NCI-H1930 (cell line): ENCODE measurements at places on chromosomes 2 and 18.

DNA sequence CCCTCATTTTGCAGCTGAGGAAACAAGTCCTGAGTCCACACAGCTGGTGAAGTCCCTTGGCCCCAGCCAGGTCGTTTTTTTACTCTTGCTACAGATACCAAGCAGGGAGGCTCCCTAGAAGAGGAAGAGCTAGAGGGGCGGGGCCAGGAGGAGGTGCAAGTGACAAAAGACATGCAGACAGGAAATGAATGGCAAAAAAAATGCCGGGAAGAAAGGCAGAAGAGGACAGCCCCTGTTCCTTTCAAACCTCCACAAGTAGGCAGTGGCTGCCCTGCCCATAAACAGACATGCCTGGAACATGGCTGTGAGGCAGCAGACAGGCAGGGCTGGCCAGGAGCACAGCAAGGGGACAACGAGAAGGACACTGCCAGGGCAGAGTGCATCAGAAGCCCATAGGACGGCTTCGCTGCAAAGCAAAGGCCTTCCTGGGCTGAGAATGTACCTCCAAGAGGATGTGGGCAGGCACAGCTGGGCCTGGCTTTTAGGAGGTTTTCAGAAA is 108.7 kb downstream of the ZBTB7C start:
- no peak for DNase-seq

DNA sequence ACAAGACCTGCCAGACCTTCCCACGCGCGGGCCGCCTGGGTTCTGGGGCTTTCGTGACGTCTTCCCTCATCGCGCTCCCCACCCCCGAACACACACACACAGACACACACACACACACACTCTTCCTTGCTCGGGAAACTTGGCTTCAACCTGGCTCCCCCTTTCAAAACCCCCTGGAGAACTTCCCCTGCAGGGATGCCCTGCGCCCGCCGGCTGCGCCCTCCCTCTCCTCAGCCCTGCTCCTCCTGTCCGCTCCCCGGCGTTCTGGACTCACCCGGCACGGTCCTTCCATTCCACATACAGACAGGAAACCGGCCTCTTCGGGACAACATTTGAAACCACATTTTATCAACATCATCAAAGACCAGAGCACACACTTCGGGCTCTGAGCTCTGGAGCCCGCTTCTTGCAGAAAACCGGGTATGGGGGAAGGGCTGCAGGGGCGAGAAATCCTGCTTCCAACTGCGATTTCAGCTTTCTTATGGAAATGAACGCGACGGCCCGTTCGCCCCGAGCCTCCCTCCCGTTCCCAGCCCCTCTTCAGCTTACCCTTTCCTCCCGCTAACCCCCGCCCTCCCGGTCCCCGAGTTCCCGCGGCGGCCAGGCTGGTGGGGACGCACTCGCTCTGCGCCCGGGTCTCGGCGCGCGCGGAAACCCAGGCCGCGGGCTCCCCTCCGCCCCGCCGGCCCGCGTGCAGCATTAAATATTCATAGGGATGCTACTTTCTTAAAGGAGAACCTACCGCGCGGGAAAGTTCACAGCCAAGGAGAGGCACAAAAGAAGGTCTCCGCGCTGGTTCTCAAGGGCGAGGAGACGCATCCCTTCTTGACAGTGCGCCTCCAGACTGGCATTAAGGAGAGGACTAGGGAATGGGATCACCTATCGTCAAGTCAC is 18.3 kb downstream of the POU3F3 start:
- DNase-seq: no peak

- no peak for DNase-seq
Observed at GRCh38 chr18:72456802-72457201, 87.3 kb downstream of the CBLN2 start.

DNA sequence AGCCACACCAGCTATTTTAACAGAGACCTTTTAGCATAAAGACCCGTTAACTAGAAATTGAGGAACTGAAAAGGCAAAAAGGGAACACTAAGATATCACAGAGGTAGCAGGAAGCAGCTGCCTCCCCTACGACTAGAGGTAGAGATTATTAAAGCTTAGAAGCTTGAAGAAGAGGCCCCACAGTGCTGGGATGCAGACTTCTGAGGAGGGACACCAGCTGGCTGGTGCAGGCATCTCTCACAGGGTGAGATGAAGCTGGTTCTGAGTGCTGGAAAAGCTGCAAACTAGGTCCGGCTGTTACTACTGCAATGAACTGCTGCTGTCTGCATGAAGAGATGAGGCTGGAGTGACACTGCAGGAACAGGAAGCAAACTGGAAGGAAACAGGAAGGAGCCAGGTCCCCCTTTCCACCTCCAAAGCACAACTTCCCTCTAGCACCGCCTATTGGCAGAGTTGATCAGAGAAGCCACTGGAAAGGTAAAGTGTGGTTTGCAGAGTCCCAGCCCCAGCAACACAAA is 61.2 kb upstream of the MRPS9 start:
- DNase-seq: no peak

DNA sequence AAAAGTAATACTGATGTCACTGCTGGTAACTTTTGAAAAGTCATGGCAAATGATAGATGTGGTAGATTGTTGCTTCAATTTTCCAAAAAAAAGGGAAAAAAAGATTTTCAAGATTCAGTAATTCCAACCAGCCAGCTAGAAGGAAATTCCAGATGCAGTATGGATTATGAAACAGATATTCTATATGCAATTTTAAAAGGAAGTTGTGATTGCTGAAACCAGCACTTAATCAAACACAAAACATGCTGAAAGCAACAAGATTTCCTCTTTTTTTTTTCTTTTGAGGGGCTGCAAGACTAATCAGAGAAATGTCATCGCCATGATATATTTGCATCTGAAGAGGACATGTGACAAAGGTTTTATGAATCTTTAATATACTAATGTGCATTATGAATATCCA is 5.1 kb upstream of the HNMT start:
- DNase-seq: no peak

DNA sequence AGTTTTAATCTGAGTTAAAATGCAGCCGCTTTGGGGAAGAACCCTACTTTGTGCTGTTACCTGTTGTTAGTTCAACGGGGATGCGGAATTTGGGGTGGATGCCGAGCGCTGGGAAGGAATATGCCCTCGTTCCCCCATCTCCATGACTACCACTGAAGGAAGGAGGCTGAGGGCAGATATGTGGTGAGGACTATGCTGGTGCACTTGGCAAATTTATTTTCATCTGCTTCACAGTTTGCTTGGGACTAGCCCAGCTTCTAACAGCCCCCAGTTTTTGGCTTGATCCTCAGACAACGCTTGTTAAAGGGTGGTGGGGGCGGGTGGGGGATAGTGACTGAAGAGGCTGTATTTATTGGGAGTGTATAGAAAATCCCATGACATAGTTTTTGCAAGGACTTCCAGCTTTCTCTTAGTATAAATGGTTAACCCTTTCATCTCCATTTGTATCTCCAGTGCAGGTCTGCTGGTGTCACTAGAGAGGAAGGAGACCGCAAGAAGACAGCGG is 100.8 kb downstream of the COLEC12 start:
- no peak for DNase-seq

- no peak for DNase-seq
Observed at GRCh38 chr18:9606039-9606438, 8.3 kb downstream of the PPP4R1 start.

GRCh38 chr2:189702071-189702470 is 27.6 kb downstream of the ANKAR start:
- no peak for DNase-seq

DNA sequence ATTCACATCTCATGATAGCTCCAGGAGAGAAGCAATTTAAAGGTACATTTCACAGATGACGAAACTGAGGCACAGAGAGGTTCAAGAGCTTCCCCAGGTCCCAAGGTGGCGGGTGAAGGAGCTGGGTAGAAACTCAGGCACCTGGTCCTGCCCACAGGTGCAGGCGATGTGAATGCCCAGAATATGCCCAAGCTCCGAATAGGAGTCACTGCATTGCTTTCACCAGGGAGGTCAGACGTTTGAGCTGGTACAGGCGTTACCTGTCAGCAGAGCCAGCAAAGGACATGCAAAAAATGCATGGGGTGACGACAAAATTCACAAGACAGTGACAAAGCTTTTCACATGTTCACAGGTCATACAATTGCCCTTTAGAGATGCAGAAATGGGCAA is 247.9 kb downstream of the HDAC4 start:
- no peak for DNase-seq

- DNase-seq: no peak
Observed at GRCh38 chr18:77140439-77141109, 8.0 kb upstream of the MBP start.

GRCh38 chr2:176205126-176205525 is 16.7 kb downstream of the HOXD1 start:
- no peak for DNase-seq

GRCh38 chr2:189109921-189110397 is 69.6 kb downstream of the COL5A2 start:
- no peak for DNase-seq

- peak; percentile 14 for DNase-seq
Observed at GRCh38 chr2:36351736-36352349, 3.7 kb upstream of the CRIM1 start.

DNA sequence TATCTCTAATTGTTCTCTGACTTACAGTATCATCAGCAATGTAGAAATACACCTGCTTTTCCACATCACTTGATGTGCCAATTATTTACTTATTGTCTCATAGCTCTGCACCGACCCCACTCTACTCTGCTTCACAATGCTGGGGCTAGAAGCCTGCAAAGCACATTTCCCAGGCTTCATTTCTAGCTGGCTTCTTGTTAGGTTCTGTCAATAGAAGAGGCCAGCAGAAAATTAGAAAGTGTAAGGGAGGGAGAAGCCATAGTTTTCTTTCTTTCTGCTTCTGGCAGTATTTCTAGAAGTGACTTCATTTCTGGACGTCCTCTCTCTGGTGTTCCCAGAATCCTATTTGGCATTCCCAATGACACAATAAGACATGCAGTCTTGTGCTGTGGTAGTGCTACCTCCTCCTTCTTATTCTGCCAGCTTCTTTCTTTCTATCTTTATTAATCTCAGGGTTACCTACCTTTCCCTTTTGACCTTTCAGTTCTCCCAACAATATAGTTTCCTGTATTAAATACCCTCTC is 12.5 kb upstream of the TANC1 start:
- no peak for DNase-seq

DNA sequence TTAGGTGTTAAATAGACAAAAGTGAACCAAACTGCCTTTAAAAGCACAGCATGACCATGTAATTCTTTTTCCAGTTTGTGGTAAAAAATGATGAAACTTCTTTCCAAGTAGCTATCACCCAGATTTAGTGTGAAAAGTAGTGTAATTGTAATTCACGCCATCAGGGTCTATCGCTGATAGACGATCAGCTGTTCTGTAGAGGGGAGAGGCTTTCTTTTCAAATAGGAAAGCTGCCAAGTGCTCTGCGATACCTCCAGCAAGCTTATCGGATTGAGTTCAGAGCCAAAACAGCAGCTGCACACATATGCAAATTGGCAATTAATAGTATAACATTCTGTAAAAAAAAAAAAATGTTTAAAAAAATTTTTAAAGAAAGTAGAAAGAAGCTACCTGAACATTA is 61.9 kb upstream of the PSMD14 start:
- no peak for DNase-seq

DNA sequence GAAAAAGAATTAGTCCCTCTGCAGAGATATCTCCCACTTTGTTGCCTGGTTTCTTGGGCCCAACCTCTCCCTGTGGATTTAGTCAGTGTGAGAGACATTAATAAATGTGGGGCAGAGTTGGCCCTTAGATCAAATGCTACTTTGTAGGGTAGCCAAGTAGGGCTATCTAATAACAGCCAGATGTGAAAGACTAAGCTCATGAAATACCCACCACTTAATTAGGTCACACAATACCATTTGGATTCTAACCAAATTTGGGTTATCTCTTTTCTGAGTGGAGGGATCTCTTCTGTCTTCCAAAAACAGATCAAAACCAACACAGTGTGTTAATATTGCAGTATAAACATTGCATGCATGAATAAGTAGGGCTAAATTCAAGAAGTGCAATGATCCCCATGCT is 626.8 kb upstream of the ZEB2 start:
- no peak for DNase-seq

GRCh38 chr2:227719641-227720040 is 1.8 kb upstream of the SLC19A3 start:
- no peak for DNase-seq

DNA sequence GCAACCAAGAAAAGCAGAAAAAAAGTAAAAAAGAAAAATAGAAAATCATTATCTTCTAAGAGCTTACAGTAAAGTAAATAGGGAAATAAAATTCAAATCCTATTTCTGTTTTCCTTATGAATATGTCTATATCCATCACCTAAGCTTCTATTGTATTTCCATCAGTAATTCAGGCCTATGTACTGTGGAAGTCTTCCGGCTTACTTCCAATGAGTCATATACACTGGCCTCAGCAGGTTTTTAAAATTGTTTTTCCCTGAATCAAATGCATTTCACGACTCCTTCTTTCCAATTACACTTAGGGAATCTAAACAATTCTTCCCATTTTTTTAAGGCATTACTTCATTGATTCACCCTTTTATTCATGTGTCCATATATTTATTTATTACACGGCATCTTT is 164.7 kb downstream of the CCDC102B start:
- DNase-seq: no peak

- no peak for DNase-seq
Observed at GRCh38 chr18:44536619-44537018, 144.1 kb upstream of the SETBP1 start.

DNA sequence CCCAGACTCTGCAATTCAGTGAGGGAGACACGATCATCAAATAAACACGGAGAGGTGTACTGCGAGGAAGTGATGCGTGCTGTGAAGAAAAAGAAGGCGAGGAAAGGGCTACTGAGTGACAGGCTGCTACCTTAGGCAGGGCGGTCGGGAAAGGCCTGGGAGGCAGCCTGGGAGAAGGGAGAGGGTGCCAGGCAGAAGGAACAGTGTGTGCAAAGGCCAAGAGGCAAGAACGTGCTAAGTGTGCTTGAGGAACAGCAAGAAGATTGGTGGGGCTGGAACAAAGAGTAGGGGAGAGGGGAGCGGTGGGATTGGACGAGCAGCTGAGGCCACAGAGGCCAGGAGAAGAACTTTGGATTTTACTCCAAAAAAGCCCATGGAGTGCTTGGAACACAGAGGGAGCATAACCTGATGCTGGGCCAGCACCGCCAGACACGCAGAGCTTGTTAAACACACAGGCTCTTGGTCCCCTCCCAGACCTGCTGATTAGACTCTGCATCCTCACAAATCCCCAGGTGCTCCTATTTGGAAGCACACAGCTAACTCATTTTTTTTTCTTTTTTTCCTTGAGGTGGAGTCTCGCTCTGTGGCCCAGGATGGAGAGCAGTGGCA is 30.4 kb downstream of the SERTAD2 start:
- no peak for DNase-seq

GRCh38 chr18:260547-260946 is 7.3 kb downstream of the THOC1 start:
- no peak for DNase-seq

GRCh38 chr2:50529600-50530218 is 502.2 kb downstream of the NRXN1 start:
- no peak for DNase-seq

- no peak for DNase-seq
Observed at GRCh38 chr2:234304950-234305349, 191.9 kb downstream of the ARL4C start.

- no peak for DNase-seq
Observed at GRCh38 chr2:23468474-23469141, 83.6 kb downstream of the KLHL29 start.

DNA sequence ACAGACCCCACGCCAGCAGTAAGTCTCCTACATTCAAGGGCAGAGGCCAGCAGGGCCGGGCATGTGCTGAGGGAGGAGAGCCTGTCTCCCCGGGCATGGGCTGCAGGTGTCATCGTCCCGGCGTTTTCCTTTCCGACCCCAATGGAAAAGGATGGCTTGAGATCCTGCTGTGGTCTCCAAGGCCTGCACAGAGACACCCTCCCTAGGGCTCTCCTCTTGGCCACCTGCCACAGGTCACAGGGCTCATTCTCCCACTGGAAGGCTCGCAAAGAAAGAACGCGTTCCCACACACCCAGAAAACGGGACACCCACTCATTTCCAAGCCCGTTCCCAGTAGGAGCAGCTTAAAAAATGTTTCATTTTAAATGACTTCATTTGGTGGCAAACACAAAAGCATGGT is 41.0 kb downstream of the DIPK1C start:
- no peak for DNase-seq
